ENCODE measurements at places on chromosomes 12 and 14. TPM values are rescaled to one million over a fixed set of nuclear protein-coding genes. Genes with fewer than 3 reads are reported as not detected.

DNA sequence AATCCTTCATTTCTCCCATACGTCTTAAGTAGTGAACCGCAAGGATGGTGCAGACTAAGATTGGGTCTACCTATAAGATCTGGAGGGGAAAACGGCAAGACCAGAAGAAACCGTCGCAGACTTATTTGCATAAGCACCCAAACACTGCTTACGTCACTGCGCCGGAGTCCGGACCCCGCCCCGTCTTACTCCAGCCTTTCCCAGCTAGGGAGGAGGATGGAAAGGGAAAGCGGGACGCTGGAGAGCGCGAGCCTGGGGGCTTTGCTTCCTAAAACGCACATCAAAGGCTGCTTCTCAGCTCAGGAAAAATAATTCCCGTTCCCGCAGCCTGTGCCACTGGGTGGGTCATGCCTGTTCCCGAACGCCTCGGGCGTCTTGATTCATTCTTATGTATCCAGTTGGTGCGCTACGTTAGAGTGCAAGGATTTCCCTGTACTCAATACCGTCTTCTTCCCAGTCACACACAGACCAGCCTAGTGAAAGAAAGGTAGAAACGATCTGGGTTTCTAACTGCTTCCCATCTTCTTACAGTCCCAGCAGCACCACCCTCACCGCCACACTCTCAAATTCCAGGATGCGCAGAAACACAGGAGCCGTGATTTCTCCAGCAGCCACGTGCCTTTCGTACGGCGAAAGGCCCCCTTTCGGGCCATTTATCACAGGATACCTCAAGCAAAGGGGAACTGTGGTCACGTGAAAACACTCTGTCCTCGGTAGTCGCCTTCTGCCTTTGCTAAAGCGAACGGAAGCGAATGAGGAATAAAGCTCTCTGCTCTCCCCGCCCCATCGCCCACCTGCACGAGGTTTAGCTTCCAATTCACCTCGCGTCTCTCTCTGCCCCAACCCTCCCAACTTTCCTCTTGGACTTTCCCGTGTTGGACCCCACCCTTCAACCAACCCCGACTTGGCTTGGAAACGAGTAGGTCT is 1.1 kb downstream of the SLC6A15 start:
- H3K27me3 ChIP-seq: peaks cover 28% of the 10 kb centered on the region
- no peak overlapping the region for H3K27ac ChIP-seq
- no peak for DNase-seq
- peaks cover 5% of the 10 kb centered on the region for H3K4me1 ChIP-seq
- no peaks in the 10 kb centered on the region for H3K36me3 ChIP-seq
- no peak overlapping the region for H3K4me3 ChIP-seq

DNA sequence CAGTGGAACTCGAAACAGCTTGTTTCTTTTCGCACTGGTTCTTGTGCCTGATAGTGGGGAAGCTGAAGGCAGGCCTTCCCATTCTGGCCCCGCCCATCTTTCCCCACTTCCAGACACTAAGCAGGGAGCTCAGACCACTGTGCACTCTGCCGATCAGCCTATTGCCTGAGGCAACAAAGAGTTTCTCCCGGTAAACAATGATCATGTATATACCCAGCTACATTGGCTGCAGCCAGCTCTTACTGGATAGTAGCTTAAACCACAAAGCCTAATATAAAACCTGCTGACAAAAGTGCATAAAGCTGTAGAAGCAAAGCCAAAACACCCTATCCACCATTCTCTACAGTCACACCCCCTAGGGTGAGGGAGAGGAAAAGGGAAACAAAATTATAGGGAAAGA is 24.7 kb upstream of the GLIPR1 start:
- peaks cover 19% of the 10 kb centered on the region for H3K4me1 ChIP-seq
- H3K27me3 ChIP-seq: no peaks in the 10 kb centered on the region
- no peak overlapping the region for H3K27ac ChIP-seq
- H3K36me3 ChIP-seq: no peaks in the 10 kb centered on the region

DNA sequence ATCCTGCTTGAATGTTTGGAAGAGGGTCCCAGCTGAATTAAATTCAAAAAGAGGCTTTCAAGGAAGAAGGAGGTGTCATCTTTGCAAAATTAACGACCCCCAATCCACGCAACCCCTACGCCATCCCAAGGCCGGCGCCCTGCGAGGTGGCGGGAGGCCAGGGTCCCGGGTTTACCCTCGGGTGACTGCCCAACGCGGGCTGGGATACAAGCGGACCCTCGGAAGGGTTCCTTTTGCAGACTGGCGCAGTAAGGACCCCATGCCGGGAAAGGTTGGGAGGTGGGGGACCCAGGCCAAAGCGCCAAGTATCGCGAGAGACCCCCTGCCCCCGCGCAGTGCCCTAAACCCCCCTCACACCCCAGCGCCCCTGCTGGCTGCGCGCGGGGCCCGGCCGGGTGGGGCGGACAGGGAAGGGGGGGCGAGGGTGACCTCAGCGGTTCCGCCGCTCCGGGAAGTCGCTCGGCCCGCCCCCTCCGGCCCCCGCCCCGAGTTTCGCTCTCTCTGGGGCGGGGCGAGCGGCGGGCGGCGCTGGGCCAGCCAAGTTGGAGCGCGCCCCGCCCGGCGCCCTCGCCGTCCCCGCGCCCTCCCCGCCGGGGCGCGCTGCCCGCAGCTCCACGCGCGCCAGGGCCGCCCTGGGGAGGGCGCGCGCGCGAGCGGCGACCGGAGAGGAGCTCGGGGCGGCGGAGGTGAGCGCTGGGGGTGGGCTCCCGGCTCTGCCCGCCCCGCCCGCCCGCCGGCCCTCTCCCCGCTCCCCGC is 708 bp upstream of the ZBTB42 start:
- no peaks in the 10 kb centered on the region for H3K36me3 ChIP-seq
- peaks cover 55% of the 10 kb centered on the region for H3K4me1 ChIP-seq
- H3K27me3 ChIP-seq: no peaks in the 10 kb centered on the region

- no peak for DNase-seq
- H3K27ac ChIP-seq: no peak overlapping the region
- no peak overlapping the region for H3K4me3 ChIP-seq
- H3K27me3 ChIP-seq: no peaks in the 10 kb centered on the region
- H3K36me3 ChIP-seq: no peaks in the 10 kb centered on the region
Observed at GRCh38 chr14:61090432-61091216, 109.6 kb downstream of the SLC38A6 start.

PPP4R4 gene
- 4.3 TPM for total RNA-seq

GRCh38 chr14:73245480-73246325 is 8.4 kb downstream of the PAPLN start:
- no peak overlapping the region for H3K27ac ChIP-seq
- peak overlapping the region; percentile 54 for H3K4me3 ChIP-seq

CLEC4A gene
- 1.0 TPM for total RNA-seq

DNA sequence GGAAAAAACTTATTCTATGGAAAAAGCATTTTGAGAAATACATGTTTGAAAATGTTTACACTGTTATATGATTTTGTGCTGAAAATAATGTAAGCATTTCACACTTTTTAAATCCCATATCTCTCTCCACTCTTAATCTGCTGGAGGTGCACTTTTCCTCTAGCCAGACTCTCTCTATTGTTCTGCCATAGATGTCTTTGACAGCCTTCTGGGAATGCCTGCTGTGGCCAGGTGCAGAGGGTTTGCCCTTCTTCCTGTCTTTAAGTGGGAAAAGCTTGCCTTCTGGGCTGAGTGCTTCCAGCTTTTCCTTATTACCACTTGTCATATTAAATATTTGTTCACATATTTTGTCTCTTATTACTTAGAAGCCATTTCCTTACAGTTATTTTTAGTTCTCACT is 60.1 kb upstream of the PPM1H start:
- H3K36me3 ChIP-seq: no peaks in the 10 kb centered on the region
- no peak overlapping the region for H3K4me3 ChIP-seq
- H3K4me1 ChIP-seq: no peaks in the 10 kb centered on the region
- DNase-seq: no peak
- no peaks in the 10 kb centered on the region for H3K27me3 ChIP-seq

TMEM253 gene
- total RNA-seq: not detected

- H3K27ac ChIP-seq: no peak overlapping the region
- peaks cover 40% of the 10 kb centered on the region for H3K4me1 ChIP-seq
- H3K36me3 ChIP-seq: peaks cover 28% of the 10 kb centered on the region
- H3K4me3 ChIP-seq: no peak overlapping the region
Observed at GRCh38 chr14:69663300-69663643, 51.9 kb downstream of the SUSD6 start.

DNA sequence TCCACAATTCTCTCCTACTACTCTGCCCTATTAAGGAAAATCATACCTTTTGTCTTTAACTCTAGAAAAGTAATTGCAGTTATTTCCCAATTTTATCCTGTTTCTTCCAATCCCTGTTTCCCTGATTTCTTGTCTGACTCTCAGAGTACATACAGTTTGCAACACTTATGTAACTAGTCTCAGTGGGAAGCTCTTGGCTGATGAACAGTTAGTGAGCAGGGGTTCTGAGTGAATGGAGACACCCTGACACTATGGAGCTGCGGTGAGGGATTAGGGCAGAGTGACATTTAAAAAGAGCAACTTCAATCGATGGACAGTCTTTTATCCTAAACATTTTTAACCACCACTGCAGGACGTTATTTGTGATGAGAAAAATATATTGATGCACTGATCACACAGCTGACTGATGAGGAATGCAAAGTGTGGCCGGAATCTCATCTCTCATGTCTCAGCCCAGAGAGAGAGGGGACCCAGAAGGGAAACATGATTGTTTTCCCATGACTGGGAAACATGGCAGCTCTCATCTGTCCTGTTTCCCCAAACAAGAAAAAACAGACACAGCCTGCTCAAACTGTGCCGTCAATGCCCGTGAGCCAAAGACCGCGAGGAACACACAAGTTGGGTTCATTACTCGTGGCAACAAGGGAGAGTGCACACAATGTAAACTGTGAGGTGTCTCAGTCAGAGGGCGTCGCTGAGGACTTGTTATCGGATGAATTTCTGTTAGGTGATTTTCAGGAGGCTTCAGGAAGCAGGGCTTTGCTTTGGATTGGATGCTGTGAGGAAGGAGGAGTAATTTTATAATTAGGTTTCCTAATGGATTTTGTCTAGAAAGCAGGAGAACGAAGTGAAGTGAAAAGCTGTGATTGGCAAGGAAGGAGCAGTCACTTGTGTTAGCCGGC is 5.2 kb upstream of the SLC6A13 start:
- DNase-seq: no peak
- H3K36me3 ChIP-seq: no peaks in the 10 kb centered on the region
- H3K27me3 ChIP-seq: no peaks in the 10 kb centered on the region
- H3K4me3 ChIP-seq: no peak overlapping the region
- H3K4me1 ChIP-seq: no peaks in the 10 kb centered on the region

DNA sequence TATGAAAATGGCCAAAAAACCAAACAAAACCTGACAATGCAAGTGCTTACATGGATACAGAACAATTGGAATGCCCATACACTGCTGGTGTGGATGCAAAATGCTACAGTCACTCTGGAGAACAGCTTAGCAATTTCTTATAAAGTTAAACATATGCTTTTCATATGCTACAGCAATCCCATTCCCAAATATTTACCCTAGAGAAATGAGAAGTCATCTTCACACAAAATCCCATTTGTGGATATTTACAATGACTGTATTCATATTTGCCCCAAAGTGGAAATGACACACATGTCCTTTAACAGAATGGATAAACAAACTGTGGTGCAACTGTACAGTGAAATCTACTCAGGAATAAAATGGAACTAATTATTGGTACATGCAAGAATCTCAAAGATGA is 20.4 kb downstream of the SAV1 start:
- H3K27ac ChIP-seq: no peak overlapping the region
- H3K36me3 ChIP-seq: no peaks in the 10 kb centered on the region
- H3K4me1 ChIP-seq: no peaks in the 10 kb centered on the region
- no peak overlapping the region for H3K4me3 ChIP-seq
- H3K27me3 ChIP-seq: no peaks in the 10 kb centered on the region
- no peak for DNase-seq

GRCh38 chr12:121504505-121504904 is 76.3 kb downstream of the KDM2B start:
- peaks cover 28% of the 10 kb centered on the region for H3K36me3 ChIP-seq
- peaks cover 9% of the 10 kb centered on the region for H3K4me1 ChIP-seq
- no peaks in the 10 kb centered on the region for H3K27me3 ChIP-seq
- no peak overlapping the region for H3K4me3 ChIP-seq

- no peak for DNase-seq
- H3K27ac ChIP-seq: no peak overlapping the region
- no peaks in the 10 kb centered on the region for H3K4me1 ChIP-seq
- no peaks in the 10 kb centered on the region for H3K36me3 ChIP-seq
- H3K27me3 ChIP-seq: peaks cover 4% of the 10 kb centered on the region
Observed at GRCh38 chr12:70052476-70052875, 190.8 kb upstream of the CNOT2 start.

GRCh38 chr12:53004582-53004981 is 1.7 kb upstream of the EIF4B start:
- H3K36me3 ChIP-seq: peaks cover 14% of the 10 kb centered on the region
- no peaks in the 10 kb centered on the region for H3K27me3 ChIP-seq
- H3K4me1 ChIP-seq: peaks cover 37% of the 10 kb centered on the region
- no peak for DNase-seq
- H3K4me3 ChIP-seq: no peak overlapping the region

- DNase-seq: no peak
- H3K4me1 ChIP-seq: no peaks in the 10 kb centered on the region
- no peak overlapping the region for H3K27ac ChIP-seq
- H3K27me3 ChIP-seq: no peaks in the 10 kb centered on the region
- no peak overlapping the region for H3K4me3 ChIP-seq
Observed at GRCh38 chr14:104940526-104941150, 16.0 kb downstream of the PLD4 start.

DNA sequence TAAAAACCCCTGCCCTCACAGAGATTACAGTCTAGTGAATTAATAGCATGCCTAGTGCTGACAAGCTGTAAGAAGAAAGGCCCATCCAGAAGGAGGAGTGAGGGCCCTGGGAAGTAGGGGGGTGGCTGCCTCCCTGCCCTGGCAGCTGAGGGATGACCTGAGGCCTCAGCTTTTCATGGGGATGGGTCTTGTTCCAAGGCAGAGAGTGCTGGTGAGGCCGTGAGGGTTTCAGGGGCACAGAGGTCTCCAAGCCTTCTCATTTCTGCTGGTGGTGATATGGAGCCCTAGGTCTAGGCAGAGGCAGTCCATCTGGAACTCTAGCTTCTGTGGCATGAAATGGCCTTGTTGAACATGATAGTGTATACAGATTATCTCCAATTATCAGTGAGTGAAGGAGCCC is 114.4 kb downstream of the ZFP36L1 start:
- H3K27ac ChIP-seq: no peak overlapping the region
- H3K4me3 ChIP-seq: no peak overlapping the region
- no peaks in the 10 kb centered on the region for H3K36me3 ChIP-seq
- H3K27me3 ChIP-seq: no peaks in the 10 kb centered on the region

KRT6C gene
- not detected for total RNA-seq

DNA sequence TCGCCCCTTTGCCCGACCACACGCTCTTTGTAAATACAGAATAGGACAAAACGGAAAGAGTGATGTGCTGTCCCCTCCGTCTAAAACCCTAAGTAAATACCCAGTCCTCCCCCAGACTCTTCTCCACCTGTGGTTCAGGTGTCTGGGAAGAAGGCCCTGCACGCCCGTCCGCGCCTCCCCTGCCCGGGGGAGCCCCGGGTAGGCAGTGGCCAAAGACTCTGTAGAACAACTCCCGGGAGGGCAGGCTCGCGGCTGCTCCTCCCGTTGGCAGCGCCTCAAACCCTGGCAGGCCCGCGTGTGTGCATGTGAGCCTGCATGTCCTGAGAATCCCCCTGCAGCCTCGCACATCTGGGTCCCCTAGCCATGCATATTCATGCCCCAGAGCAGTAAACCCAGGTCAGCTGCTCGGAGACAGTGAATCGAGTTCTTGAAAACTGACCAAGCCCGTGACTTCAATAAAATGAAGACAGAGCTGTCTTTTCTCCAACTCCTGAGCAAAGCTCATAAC is 165.8 kb downstream of the MON2 start:
- DNase-seq: no peak
- H3K4me3 ChIP-seq: peak overlapping the region; percentile 41
- H3K36me3 ChIP-seq: no peaks in the 10 kb centered on the region
- peaks cover 77% of the 10 kb centered on the region for H3K27me3 ChIP-seq
- peaks cover 16% of the 10 kb centered on the region for H3K4me1 ChIP-seq
